ENCODE measurements at places on chromosomes 3 and 15.

- no peak for DNase-seq
These were observed 62.5 kb downstream of the PROS1 start for GRCh38 chr3:93911206-93911605.

GRCh38 chr3:110533089-110533488 lies 538.5 kb upstream of the NECTIN3 start:
- DNase-seq, result no peak

DNA sequence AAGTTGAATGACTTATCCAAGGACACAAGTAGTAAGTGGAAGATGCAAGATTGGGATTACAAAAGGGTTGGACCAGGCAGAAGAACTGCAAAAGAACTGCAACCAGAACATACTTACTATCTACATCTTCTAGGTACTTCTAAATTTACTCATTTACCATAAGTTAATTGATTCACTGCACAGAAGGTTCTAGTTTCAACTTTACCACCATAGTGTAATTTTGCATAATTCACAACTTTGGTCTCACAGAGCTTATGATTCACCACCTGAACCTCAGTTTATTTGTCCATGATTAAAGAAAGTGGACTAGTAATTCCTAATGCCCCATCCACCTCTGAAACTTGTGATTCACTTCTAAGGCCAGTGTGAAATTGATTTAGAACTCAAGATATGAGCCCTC lies 236.8 kb upstream of the UBE2E2 start:
- no peak for DNase-seq

- no peak for DNase-seq
These were observed 145.6 kb downstream of the LSAMP start for GRCh38 chr3:116299646-116300081.

- no peak for DNase-seq
These were observed 293.1 kb upstream of the CHRM5 start for GRCh38 chr15:33675246-33675645.

- DNase-seq, result no peak
These were observed 80.5 kb downstream of the CDIN1 start for GRCh38 chr15:36659917-36660316.

- DNase-seq, result no peak
These were observed 101.6 kb upstream of the TNIK start for GRCh38 chr3:171561596-171562323.

- DNase-seq, result no peak
These were observed 70.3 kb downstream of the SENP2 start for GRCh38 chr3:185656321-185656840.

GRCh38 chr3:140180603-140181002 lies 245.6 kb downstream of the CLSTN2 start:
- no peak for DNase-seq

- DNase-seq, result no peak
These were observed 113.1 kb downstream of the MYO5A start for GRCh38 chr15:52415628-52416027.

- DNase-seq, result no peak
These were observed 92.3 kb upstream of the ADAMTSL3 start for GRCh38 chr15:83561661-83562060.

GRCh38 chr3:73379465-73379864 lies 245.3 kb downstream of the PDZRN3 start:
- no peak for DNase-seq

DNA sequence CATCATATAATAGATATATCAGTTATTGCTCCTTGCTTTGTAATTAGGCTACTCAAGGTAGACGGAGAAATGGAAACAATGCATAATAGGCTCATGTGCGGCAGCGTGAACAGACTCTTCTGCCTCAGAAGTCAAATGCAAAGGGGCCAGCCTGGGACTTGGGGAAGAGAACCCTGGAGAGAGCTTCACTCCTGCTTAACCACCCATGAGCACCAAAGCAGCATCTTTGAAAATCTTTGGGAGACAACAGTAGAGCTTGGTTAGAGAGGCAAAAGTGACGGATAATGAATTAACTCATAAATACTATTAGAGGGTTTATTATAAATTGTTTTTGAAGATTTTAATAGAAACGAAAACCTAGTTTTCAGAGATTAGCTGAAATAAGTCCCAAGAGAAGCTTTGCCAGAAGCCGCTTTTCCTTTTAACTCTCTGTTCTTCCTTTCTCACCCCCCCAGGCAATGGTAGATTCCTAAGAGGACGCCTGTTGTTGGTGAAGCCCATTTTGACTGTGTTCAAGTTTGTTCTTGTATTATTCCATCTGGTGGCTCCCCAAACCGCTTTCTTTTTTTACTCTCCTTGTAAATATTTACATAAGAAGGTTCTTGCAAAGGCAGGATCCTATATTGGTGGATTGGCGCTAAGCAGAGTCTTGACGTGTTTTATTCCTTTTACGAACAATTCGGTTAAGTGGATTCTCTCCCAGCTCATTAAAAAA lies 196.0 kb upstream of the TPRG1 start:
- no peak for DNase-seq

GRCh38 chr3:133856316-133856715 lies 39.4 kb downstream of the RAB6B start:
- no peak for DNase-seq

DNA sequence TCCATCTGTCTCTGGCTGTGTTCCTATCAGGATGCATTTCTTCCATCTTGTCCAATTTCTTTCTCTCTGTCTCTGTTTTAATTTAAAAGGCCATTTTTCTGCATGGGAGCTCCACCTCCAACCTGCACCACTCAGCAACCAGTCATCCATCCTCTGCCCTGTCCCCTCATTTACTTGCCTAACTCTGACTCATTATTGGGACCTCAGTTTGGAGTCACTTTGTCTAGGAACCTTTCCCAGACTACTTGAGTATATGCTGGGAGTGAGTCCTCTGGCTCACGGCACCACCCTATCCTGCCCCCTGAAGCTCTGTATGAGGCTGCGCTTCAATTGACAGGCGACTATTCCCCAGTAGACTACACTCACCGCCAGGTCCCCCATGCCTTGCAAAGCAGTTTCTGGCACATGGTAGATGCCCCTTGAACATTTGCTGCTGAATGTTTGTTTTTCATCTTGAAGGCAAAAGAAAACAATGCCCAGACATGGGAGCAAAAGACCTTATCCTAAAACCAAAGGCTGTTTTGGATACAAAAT lies 513.3 kb upstream of the CFAP20DC start:
- no peak for DNase-seq

- no peak for DNase-seq
These were observed 23.1 kb downstream of the EEFSEC start for GRCh38 chr3:128176276-128176833.

GRCh38 chr15:63612300-63612699 lies 15.1 kb downstream of the FBXL22 start:
- DNase-seq, result no peak

DNA sequence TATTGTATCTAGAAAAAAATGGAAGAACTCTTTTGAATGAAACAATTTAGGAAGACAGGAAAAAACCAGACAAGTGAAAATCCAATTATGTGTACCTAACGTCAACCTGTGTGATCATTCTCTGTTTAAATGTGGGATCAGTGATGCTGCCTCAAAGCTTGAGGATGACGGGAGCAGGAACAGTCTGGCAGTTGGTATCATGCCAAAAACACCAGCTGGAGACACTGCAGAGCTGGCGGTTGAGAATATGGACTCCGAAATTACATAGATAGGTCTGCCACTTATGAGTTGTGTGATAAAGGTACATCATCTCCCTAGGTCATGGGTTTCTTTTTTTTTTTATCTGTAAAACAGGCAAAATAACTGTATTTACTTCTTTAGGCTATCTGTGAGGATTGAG lies 480.5 kb downstream of the CNTN4 start:
- no peak for DNase-seq

DNA sequence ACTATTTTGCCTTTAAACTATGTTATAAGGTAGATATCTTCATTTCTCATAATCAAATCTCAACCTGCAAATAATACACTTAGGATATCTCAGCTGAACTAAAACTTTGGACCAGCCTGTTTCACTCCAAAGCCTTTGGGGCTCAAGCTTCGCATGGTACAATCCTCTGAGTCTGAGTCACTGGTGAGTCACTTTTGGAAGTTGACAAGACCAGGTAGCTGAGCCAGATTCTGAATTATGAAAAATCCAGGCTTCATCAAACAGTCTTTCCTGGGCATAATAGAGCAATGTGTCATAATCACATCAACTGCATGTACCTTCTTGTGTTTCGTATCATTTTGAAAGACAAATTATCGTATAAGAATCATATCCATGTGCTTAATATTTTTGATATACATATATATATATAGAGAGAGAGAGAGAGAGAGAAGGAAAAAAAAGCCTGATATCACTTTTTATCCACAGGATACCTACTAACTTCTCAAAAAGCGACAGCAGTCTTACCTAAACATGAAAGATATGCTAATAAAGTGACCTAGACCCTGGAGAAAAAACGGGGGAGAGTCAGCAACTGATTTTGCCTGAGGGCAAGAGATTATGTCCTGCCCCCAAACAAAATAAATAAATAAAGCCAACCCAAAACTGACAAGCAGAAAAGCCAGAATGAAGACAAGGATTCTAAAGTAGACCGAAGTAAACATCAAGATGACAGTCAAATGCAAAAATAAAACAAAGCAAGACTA lies 263.9 kb upstream of the TGFBR2 start:
- DNase-seq, result no peak
